Spleen (tissue), 13 donors: ENCODE measurements at places on chromosomes 6 and 20. TPM values are rescaled to one million over a fixed set of nuclear protein-coding genes. Genes with fewer than 3 reads are reported as not detected.

- DNase-seq: no peak
Observed at GRCh38 chr6:24799541-24799915, 811 bp upstream of the ARMH2 start.

GRCh38 chr6:164398647-164399046 is 910.8 kb downstream of the C6orf118 start:
- no peak for DNase-seq

GRCh38 chr20:63167918-63168520 is 47.9 kb downstream of the YTHDF1 start:
- DNase-seq: no peak

DNA sequence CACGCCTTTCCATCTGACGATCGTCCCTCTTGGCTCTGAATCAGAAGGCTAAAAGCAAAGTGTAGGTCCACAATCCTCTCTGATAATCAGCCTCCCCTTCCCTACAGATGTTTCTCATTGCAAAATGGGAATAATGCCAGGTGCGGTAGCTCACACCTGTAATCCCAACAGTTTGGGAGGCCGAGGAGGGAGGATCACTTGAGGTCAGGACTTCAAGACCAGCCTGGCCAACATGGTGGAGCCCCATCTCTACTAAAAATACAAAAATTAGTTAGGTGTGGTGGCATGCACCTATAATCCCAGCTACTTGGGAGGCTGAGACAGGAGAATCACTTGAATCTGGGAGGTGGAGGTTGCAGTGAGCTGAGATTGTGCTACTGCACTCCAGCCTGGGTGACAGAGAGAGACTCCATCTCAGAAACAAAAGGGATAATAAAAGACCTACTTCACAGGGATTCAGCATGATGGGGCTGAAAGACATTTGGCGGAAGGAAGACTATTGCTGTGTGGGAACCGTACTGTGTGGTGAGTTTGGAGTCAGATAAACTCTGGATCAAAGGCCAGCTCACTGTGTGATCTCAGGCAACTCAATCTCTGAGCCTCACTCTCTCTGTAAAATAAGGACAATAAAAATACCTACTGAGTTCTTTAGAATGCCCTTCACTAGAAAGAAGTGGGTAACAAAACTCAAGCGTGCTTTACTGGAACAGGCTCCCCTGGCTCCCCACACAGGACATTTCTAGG is 15.9 kb upstream of the SLC9A8 start:
- no peak for DNase-seq

- no peak for DNase-seq
Observed at GRCh38 chr6:44285552-44286284, 15.5 kb downstream of the TMEM151B start.

Gene FAM83C
- total RNA-seq: not detected

Gene DDR1
- total RNA-seq: 13.2 TPM

Gene GNMT
- total RNA-seq: 2.9 TPM
